Forelimb muscle (tissue), 1 donor: ENCODE measurements at places on chromosomes 7 and 10. TPM values are rescaled to one million over a fixed set of nuclear protein-coding genes. Genes with fewer than 3 reads are reported as not detected.

The IFIT2 gene
- 5.5 TPM for polyA plus RNA-seq

The RSPH10B2 gene
- polyA plus RNA-seq = 0.78 TPM

The CPED1 gene
- 8.4 TPM for polyA plus RNA-seq

The OR2A42 gene
- polyA plus RNA-seq = 0.34 TPM

The DDC gene
- polyA plus RNA-seq = not detected

The TAF5 gene
- polyA plus RNA-seq = 3.8 TPM

The IGFBP3 gene
- polyA plus RNA-seq = 225 TPM

The KCNH2 gene
- polyA plus RNA-seq = 24.5 TPM

The PLXNA4 gene
- 4.9 TPM for polyA plus RNA-seq

The ASB15 gene
- polyA plus RNA-seq = 5.6 TPM

The MAP3K8 gene
- polyA plus RNA-seq = 2.4 TPM

The MEOX2 gene
- polyA plus RNA-seq = 52.5 TPM

The CFAP69 gene
- 3.0 TPM for polyA plus RNA-seq

The ABCB4 gene
- polyA plus RNA-seq = 0.40 TPM

The ADARB2 gene
- polyA plus RNA-seq = 0.16 TPM

The ADAM22 gene
- 9.1 TPM for polyA plus RNA-seq

The SLC18A2 gene
- polyA plus RNA-seq = 0.29 TPM

The AS3MT gene
- polyA plus RNA-seq = 8.3 TPM

The FEZF1 gene
- polyA plus RNA-seq = not detected

The C7orf33 gene
- 1.1 TPM for polyA plus RNA-seq

The GPR158 gene
- 0.08 TPM for polyA plus RNA-seq
